ENCODE measurements at places on chromosomes 1 and 21. TPM values are rescaled to one million over a fixed set of nuclear protein-coding genes. Genes with fewer than 3 reads are reported as not detected.

The FABP3 gene
- total RNA-seq: 2.7 TPM

The RYR2 gene
- total RNA-seq: 1.2 TPM

The RHD gene
- total RNA-seq: not detected

The PLA2G2A gene
- total RNA-seq: 339 TPM

The LIPI gene
- not detected for total RNA-seq

- DNase-seq: no peak
Measured at GRCh38 chr1:229554886-229555621, 3.5 kb downstream of the ABCB10 start.

- DNase-seq: no peak
Measured at GRCh38 chr1:104905322-104905721, 1155.6 kb downstream of the AMY1C start.

- DNase-seq: no peak
Measured at GRCh38 chr1:78758506-78758905, 108.9 kb downstream of the IFI44 start.

DNA sequence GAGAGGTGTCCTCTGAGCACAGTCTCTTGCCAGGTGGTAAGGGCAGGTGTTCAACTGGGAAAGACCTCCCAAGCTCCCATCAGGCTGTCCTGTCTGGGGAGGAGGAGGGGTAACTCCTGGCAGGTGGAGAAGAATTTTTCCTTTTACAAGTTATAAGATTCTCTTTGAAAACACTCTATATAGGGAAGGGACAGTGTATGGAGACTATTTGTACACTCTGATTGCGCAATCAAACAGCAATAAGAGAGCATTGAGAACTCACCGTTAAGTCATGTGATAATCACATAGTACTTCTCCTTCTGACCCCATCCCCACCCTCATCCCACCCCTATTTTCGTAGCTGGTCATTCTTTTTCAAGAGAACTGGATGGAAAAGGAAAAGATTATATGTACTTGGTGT lies 179.3 kb upstream of the ZNF644 start:
- DNase-seq: no peak

DNA sequence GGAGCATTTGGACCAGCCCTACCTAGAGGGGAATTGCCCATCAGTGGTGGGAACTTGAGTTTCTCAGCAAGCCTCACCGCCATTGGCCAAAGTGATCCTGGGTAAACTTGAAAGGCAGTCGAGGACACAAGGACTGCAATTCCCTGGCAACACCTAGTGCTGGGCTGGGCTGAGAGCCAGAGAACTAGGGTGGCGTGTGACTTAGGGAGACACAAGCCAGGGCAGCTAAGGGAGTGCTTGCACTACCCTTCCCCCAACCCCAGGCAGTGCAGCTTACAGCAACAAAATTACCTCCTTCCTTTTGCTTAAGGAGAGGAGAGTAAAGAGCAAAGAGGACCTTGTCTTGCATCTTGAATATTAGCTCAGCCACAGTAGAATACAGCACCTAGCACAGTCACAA lies 176.9 kb upstream of the PRMT6 start:
- no peak for DNase-seq

DNA sequence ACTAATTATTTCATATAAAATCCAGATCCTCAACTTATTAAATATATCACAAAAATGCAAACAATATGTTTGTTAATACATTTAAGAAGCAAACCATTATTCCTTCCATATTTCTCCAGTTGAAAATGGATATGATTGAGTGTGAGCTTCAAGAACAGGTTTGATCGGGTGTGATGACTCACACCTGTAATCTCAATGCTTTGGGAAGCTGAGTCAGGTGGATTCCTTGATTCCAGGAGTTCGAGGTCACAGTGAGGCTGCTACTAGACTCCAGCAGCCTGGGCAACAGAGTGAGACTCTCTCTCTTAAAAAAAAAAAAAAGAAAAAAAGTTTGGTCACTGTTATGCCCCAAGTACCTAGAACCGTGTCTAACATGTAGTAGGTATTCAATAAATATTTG lies 42.9 kb upstream of the RRP15 start:
- no peak for DNase-seq

- DNase-seq: no peak
Measured at GRCh38 chr1:109582021-109582420, 33.6 kb downstream of the GNAI3 start.

GRCh38 chr1:199665371-199665770 lies 362.1 kb upstream of the NR5A2 start:
- no peak for DNase-seq

- DNase-seq: no peak
Measured at GRCh38 chr21:25838809-25839208, 104.0 kb downstream of the GABPA start.
